ENCODE measurements at places on chromosomes 4 and X. TPM values are rescaled to one million over a fixed set of nuclear protein-coding genes. Genes with fewer than 3 reads are reported as not detected.

The MAGEB18 gene
- polyA plus RNA-seq, result not detected

The ADH6 gene
- polyA plus RNA-seq, result 0.18 TPM

The NHS gene
- polyA plus RNA-seq, result 2.3 TPM

The NEUROG2 gene
- polyA plus RNA-seq, result not detected

The ARMCX2 gene
- polyA plus RNA-seq, result 77.1 TPM

The VCX gene
- not detected for polyA plus RNA-seq

The MAGEB1 gene
- 0.07 TPM for polyA plus RNA-seq

The GATB gene
- 10.3 TPM for polyA plus RNA-seq

The CHRDL1 gene
- polyA plus RNA-seq, result 3.8 TPM

The EVC2 gene
- 8.1 TPM for polyA plus RNA-seq

The MAGED4 gene
- 11.0 TPM for polyA plus RNA-seq

The TRIM75 gene
- not detected for polyA plus RNA-seq

The SULT1E1 gene
- 0.17 TPM for polyA plus RNA-seq

Measured in ovary (tissue), 10 donors.